ENCODE measurements at places on chromosomes 1 and 21.

DNA sequence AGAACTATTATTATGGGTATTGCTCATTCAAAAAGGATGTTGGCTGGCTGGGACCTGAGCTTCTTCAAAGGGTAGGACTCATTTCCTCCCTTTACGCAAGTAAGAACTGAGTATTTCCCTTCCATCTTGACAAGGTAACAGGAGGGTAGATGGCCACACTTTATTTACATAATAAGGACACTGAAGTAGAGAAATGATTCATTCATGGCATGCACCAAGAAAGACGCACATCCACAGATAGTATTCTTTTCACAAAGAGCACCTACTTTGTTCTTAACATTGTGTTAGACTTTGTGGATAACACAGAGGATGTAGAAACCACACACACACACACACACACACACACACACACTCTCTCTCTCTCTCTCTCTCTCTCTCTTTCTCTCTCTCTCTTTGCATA is 82.9 kb downstream of the FAM78B start:
- no peak for DNase-seq

DNA sequence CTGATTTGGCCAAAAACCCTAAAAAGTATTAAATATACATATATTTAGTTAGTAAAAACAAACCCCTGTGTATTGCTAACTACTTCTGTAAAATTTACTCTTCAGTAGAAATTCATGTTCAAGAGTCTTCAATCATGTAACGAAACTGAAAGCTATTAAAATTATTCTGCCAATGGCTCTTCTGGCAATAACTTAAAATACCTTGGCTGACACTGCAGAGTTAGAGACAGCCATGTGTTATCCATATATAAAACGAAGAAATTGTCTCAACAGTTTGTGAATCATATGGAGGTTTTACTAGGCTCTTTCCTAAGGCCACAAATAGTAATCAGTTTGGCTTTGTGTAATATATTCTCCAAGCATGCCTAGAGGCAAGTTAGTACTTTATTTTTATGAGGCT is 357.2 kb downstream of the COL11A1 start:
- DNase-seq = no peak

DNA sequence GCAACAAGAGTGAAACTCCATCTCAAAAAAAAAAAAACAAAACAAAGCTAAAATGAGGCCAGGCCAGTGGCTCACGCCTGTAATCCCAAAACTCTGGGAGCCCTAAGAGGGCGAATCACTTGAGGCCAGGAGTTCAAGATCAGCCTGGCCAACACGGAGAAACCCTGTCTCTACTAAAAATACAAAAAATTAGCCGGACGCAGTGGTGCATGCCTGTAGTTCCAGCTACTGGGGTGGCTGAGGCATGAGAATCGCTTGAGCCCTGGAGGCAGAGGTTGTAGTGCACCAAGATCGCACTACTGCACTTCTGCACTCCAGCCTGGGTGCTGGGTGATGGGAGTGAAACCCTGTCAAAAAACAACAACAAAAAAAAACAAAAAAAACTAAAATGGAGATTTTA is 191.2 kb upstream of the SGIP1 start:
- DNase-seq = no peak

DNA sequence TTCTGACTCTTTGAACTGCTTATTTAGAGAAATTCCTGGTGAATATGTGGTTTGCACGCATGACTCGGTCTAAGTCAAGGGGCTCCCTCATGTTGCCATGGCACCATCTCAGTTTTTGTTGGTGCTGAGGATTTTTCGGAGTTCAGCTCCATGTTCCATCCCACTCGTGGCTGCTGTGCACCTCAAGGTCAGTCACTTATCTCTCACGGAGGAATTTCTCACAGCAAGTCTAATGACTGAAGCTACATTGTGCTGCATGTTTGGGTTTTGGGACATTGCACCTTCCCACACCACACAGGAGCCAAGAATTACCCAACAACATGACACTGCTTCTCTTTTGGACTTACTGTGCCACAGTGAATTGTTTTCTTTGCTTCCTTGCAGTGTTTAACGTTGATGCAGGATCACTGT is 269.9 kb downstream of the NCAM2 start:
- DNase-seq = no peak

- DNase-seq = no peak
Observed at GRCh38 chr1:24098943-24099638, 12.8 kb downstream of the MYOM3 start.

DNA sequence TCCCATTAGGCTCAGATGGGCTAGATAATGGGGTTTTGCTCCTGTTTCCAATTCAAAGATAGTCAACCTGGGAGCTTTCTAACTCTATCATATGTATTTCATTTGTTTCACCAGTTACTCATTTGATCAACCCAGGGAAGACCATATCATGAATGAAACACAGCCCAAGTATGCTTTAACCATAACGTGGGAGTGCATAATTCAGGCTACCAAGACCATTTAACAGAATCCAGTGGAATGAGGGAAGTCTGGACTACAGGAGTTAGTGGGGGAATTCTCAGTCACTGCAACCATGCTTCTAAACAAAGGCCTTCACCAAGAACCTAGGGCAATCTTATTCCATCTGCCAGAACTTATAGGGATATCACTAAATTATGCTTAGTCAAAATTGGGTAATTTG is 15.0 kb upstream of the SLC16A1 start:
- no peak for DNase-seq

- DNase-seq = peak; percentile 76
Observed at GRCh38 chr1:206716870-206717673, 32.4 kb downstream of the MAPKAPK2 start.

DNA sequence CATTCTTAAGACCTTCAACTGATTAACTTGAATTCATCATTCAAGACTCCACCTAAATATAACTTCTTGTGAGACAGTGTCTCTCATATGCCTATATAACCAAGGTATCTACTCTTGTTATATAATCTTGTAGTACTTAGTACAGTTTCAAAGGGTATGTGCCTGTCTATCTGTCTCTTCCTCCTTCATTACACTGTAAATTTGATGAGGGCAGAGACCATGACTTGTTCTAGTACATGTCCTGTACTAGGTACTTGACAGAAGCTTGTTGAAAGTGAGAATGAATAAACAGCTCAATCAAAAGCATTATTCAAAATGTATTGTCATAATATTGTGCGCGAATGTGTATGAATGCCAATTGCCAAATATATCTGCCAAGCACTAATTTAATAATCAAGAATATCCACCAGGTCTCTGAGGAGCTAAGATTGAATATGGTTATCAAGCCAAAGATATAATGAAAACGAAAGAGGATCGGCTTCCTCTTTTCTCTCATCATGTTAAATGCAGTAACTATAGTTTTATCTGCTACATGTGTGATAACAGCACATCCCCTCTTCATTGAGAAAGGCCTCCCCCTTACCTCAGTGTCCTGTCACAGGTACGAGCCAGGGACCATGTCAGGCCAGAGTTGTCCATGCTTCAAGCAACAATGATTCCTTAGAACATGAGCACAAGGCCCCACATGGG is 117.3 kb downstream of the UCHL5 start:
- DNase-seq = peak; percentile 24

DNA sequence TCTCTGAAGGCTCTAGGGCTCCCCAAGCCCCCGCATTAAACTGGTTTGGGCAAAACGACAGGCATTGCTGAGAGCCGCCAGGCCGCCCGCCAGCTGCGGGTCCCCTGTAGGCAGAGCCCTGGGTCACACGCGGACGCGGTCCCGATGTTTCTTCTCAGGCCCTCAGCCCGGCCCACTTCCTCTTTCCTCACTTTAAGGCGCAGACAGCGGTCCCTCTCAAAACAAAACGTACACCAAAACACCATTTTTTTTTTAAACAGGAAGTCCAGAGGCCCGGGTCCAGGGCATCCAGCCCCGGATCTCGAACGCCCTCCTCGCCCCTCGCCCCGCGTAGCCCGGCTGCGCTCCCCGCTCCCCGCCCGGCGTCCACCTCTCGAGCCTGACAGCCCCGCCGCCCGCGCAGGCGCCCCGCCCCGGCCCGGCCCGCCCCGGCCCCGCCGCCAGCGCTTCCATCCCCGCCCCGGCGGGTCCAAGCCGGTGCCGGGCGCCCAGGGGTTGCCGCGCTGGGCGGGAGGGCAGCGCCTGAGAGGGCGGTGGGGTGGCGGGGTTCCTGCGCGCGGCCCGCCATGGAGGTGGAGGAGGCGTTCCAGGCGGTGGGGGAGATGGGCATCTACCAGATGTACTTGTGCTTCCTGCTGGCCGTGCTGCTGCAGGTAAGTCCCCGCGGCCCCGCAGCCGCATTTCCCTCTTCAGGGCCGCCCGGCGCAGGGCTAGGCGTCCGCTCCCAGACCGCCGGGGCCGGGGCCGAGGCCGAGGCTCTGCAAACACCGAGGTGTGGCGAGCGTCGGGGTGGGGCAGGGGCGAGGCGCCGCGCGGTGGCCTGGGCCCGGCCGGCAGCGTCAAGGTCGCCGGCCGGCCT is at the start of gene SLC22A15:
Gene SLC22A15, plus strand, starts transcription at position 452 of the 859 bp plus-strand sequence. Its CDS starts 115 bp downstream, at position 567.
- DNase-seq = peak; percentile 88

GRCh38 chr21:38082936-38083485 is 166.8 kb upstream of the KCNJ6 start:
- DNase-seq = no peak

- no peak for DNase-seq
Observed at GRCh38 chr21:44370027-44370735, 16.8 kb downstream of the TRPM2 start.

GRCh38 chr1:176445402-176445801 is 17.6 kb upstream of the PAPPA2 start:
- DNase-seq = no peak

GRCh38 chr1:81155131-81155530 is 645.6 kb upstream of the ADGRL2 start:
- DNase-seq = no peak

All from hematopoietic multipotent progenitor cell treated with erythropoietin and hydrocortisone succinate and interleukin-3 and kit ligand, for 6 days (in vitro differentiated cells).